ENCODE measurements at places on chromosomes 4 and X.
A peak's percentile ranks its signal among the peaks of the same experiment; 100 is the strongest.

DNA sequence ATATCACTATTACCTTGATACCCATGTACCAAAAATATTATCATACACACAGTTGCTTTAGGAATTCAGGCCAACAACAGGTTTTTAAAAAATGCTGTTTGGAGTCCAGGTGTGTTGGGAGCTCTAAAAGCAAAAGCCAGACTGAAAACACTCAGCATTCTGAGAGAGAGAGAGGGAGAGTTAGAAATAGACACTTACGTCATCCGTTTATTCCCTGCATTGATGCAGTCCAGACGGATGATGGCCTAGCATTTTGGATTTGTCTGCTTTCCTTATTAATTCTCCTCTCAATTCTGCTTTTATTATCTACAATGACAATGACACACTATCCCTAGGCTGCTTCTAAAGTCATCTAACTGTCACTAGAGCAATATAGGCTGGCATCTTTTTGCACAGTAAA, 358.3 kb upstream of the BOD1L1 start:
- peak; percentile 60 for DNase-seq

DNA sequence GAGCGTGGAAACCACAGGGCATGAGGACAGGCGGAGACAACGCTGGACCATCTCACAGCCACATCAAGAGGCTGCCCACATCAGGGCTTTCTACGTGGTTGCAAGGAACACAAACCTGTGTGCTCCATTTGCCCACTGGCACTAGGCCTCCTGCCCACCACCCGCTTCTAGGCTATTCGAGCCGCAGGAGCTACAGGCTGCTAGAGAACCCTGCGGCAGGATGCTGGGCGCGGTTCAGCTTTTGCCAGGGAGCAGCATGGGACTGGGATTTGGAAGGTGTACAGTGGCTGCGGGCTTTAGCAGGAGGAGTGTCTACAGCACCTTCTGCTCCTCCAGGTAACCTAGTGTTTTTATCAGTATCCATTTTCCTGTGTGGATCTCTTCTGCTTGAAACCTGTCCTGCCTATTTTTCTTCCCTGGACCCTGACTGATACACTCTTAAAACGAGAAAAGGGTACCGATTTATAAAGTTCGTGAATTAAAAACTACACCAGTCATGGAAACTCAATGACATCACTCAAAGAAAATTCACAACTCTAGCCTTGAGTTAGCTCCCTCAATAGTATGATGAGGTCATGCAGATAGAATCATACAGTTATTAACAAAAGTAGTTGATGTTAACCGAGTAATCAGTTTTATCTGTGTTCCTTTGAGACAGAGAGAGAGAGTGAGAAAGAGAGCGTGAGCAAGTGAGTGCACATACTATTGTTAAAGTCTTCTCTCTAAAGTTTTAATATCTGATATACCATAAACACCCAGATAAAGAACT, 12.8 kb downstream of the NOP14 start:
- DNase-seq, result no peak

GRCh38 chr4:132284910-132285426, 864.1 kb upstream of the PCDH10 start:
- DNase-seq, result no peak

- no peak for DNase-seq
Observed at GRCh38 chrX:23840674-23841073, 57.7 kb downstream of the SAT1 start.

- DNase-seq, result no peak
Observed at GRCh38 chrX:31139961-31140360, 68.1 kb upstream of the FTHL17 start.

GRCh38 chrX:93932471-93933220, 258.6 kb downstream of the FAM133A start:
- no peak for DNase-seq

DNA sequence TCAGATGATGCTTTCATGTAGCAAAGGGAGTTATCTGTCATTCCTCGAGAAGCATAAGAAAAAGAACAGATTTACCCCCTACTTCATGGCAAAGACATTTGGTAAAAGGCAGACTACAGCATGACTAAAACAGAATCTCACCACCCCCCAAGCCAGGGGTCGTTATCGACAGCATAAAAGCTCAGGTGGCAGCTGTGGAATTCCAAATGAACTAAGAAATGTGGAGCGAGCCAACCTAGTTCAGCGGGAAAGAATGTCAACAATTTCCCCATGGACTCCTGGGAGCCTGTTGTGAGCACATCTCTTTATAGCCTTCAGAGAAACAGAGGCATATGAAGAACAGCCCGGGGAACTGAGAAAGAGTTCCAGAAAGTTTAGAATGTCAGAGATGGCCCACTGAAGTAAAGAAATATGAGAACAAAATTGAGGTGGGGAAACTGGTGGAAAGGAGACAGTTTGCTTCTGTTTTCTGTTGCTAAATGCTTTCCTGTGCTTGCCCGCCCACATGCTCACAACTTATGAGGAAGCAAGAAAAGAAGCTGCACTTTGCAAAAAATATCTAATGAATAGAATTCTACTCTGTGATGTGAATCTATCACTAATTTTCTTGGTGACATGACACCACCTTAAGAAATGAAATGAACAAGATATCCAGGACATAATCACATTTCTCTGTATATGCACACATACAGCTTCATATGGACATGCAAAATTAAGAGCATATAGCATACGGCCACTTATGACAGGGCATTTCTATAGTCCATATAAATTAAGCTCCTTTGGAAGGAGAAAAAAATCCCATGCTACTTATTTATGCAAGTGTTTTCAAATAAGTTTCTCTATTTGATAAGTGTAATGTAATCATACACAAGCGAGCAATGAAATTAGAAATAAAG, 135.3 kb upstream of the MID1 start:
- no peak for DNase-seq

DNA sequence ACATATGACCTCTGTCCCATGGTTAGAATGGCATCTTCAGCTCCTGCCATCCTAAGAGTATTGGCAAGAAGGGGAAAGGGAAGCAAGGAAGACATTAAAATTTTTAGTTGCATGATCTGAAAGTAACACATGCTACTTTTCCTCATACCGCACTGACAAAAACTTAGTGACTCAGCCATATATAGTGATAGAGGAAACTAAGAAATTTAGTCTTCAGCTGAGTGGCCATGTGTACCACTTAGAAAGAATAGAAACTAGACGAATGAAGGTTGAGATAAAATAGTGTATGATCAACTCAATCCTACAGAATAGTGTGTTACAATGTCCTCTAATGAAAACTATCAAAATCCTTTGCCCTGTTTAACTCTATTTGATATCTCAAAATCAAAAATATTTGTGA, 164.1 kb downstream of the PPP3CA start:
- no peak for DNase-seq

DNA sequence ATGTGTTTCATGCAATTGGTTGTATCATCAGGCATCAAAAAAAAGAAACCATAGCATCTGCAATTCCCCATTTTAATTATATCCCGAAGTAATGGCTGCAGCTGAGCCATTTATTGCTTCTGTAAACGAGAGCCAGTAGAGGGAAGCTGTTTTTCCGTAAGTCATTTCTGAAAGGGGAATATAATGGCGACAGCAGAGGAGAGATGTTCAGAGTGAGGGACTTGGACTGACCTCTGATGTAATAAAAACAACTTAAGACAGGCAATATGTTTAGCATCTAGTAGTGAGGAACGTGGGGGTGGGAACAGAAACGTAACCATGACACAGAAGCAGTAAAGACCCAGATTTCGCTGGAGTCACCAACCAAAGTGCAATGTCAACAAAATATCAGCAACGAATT, 31.5 kb upstream of the NAA11 start:
- no peak for DNase-seq

DNA sequence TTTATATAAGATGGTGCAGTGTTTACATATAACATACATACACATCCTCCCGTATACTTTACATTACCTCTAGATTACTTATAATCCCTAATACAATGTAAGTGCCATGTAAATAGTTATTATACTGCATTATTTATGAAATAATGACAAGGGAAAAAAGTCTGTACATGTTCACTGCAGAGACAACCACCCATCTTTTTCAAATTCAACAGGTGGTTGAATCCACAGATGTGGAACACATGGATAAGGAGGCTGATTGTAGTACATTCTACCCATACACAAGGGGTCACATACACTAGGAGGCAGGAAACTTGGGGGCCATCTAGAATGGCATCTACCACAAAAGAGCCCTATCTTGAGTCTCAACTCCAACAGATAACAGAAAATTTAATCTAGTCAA, 3.4 kb upstream of the IDS start:
- DNase-seq, result no peak

DNA sequence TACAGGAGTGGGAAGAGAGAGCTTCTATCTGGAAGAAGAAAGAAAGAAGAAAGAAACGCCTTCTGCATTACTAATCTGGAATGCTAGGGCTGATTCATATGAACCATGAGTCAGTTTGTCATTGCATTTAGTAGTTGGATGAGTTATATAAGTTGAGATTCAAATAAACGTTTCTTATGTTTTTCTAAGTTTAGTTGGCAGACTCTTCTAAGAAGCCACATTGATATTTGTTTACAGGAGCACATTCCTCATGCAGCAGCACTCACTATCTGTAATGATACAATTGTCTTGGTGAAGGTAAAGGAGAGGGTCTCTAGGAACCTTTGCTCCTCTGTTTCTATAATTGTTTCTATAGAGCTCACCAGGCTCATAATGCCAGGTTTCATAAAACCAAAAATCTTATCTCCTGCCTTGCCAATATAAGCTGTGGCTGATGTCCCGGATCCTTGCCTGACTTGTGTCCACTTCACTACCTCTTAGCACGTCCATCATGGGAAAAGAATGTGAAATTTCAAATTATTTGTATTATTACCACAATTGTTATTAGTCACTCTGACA, 39.5 kb downstream of the HOPX start:
- DNase-seq, result no peak

DNA sequence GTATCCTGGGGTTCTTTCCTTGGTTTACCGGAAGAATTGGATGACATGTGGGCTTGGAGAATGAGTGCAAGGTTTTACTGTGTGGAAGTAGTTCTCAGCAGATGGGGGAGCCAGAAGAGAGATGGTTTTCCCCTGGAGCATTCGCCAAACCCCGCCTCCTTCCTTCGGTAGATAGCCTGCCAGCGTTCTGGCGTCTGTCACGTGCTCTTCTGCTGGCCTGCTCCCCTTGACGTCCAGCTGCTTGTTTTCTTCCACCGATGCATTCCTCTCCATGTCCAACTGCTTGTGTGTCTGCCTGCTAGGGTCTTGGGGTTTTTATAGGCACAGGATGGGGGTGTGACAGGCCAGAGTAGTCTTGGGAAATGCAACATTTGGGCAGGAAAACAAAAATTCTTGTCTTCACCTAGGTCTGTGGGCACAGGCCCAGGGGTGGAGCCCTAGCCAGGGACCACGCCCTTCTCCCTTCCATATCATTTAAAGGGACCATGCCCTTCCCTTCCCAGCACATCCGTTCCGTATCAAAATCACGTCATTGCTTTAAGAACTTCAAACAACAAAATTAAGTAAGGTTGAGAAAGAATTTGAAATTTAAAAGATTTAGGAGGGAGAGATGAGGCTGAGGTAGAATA, 538.7 kb upstream of the SMIM31 start:
- no peak for DNase-seq

- DNase-seq, result no peak
Observed at GRCh38 chrX:40171513-40172400, 74.0 kb upstream of the BCOR start.

GRCh38 chr4:137309424-137309823, 222.9 kb downstream of the PCDH18 start:
- DNase-seq, result no peak

GRCh38 chr4:159256037-159256436, 153.2 kb downstream of the RAPGEF2 start:
- DNase-seq, result no peak

DNA sequence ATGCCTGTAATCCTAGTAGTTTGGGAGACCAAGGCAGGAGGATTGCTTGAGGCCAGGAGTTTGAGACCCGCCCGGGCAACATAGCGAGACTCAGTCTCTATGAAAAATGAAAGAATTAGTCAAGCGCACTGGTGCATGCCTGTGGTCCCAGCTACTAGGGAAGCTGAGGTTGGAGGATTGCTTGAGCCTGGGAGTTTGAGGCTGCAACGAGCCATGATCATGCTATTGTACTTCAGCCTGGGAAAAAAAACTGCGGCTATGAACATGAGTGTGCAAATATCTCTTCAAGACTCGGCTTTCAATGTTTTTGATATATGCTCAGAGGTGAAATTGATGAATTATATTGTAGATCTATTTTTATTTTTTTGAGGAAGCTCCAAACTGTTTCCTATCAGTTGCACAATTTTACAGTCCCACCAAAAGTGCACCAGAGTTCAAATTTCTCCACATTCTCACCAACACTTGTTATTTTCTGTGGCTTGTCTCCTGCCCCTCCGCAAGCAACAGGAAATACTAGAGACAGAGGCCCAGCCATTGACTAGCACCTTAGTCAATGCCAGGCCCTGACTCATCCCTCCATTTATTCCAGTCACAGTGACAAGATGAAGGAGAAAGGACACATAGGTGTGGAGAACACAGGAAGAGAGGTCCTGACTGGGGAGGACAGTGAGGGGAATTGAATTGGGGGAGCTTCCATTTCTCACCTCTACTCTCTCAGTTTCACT, 33.1 kb upstream of the ZNF41 start:
- DNase-seq, result no peak

DNA sequence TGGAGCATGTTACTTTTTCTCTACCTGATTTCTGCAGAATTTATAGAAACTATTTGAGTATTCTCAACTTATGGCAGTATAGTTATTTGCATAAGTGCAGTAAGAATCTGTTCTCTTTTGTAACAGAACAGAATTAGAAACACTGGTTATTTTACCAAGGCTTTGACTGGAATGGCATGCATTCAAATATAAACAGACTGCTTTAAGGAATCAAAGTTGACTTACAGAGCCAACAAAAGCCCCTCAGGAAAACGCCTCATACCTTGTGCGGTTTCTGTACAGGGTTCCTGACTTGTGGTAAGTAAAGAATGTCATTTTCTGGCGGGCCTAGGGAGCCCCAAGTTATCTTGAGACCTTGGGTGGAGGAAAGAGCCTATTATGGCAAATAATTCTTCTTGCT, 97.1 kb downstream of the GPR143 start:
- DNase-seq, result no peak

GRCh38 chr4:149794352-149794751, 21.3 kb downstream of the IQCM start:
- no peak for DNase-seq

GRCh38 chr4:142913461-142914030, 67.4 kb upstream of the INPP4B start:
- no peak for DNase-seq

DNA sequence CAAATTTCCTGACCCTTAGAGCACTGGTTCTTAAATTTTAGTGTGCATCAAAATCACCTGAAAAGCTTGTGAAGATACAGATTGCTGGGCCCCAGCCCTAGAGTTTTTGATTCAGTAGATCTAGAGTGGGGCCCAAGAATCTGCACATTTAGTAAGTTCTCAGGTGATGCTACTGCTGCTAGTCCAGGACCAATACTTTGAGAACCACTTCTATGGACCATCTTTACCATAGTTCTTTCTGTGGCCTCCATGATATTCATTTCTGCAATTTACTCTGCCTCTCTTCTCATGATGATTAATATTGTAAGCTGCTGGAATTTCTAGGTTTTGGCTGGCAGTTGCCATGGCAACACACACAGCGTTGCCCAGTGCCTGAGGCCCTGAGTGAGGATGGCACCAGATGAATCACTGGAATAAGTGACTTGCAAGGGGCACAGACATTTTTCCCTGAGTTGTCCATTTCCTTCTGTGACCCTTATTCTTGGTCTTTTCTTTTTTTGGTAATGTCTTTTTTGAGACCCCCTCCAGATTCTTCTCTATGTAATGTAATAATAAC, 83.6 kb downstream of the PPP1R2C start:
- no peak for DNase-seq

- DNase-seq, result no peak
Observed at GRCh38 chr4:120526033-120526432, 396.5 kb downstream of the PRDM5 start.

- no peak for DNase-seq
Observed at GRCh38 chrX:118965395-118965794, 9.0 kb upstream of the LONRF3 start.
